Activated naive CD8-positive, alpha-beta T cell treated with anti-CD3 and anti-CD28 coated beads for 36 hours (primary cell): ENCODE measurements at places on chromosomes 2 and 18. TPM values are rescaled to one million over a fixed set of nuclear protein-coding genes. Genes with fewer than 3 reads are reported as not detected.

GRCh38 chr2:38602136-38602731 lies 494 bp downstream of the HNRNPLL start:
- peak; percentile 53 for DNase-seq

GRCh38 chr2:7951490-7951889 lies 730.4 kb upstream of the ID2 start:
- DNase-seq, result no peak

GRCh38 chr18:35089382-35089781 lies 48.2 kb downstream of the MAPRE2 start:
- no peak for DNase-seq

DNA sequence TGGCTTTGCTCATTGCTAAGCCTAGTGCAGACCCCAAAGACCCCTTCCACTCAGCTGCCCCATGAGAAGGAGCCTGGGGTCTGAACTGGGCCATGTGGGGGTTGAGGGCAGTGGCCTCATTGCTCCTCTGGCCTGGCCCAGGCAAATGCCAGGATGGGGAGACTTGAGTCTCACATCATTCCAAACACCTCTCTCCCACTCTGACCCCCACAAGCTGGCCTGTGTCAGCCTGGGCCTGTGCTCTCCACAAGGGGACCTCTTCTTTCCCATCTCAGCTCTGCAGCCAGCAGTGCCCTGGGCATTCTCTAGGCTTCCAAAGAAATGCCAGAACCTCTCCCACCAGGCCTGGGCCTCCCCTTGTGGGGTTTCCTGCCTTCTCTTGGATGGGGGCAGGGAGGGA lies 45.8 kb upstream of the OTOF start:
- no peak for DNase-seq

GRCh38 chr2:110994250-110994961 lies 126.3 kb upstream of the BCL2L11 start:
- no peak for DNase-seq

DNA sequence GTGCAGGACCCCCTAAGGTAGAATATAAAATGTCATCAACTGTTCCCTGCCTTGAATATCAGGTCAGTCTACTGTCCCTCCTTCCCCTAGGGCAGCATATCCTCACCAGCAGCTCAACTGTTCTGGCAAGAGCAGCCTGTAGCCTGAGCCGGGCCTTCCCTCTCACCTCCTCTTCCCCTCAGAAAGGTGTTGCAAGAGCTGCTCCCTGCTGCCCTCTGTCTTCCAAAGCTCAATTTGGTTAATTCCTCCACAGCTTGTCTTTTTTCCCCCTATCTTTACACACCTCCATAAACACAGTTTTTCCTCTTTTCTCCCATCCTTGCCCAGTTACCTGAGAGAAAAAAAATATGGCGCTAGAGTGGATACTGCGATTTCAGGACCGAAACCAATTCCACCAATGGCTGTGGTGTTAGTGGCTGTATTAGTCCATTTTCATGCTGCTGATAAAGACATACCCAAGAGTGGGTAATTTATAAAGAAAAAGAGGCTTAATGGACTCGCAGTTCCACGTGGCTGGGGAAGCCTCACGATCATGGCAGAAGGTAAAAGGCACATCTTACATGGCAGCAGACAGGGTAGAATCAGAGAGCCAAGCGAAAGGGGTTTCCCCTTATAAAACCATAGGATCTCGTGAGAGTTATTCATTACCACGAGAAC lies 184.7 kb downstream of the MREG start:
- DNase-seq, result peak; percentile 13

- DNase-seq, result peak; percentile 14
Observed at GRCh38 chr18:72181241-72181764, 362.8 kb downstream of the CBLN2 start.

INO80D gene
- 15.6 TPM for total RNA-seq

DNA sequence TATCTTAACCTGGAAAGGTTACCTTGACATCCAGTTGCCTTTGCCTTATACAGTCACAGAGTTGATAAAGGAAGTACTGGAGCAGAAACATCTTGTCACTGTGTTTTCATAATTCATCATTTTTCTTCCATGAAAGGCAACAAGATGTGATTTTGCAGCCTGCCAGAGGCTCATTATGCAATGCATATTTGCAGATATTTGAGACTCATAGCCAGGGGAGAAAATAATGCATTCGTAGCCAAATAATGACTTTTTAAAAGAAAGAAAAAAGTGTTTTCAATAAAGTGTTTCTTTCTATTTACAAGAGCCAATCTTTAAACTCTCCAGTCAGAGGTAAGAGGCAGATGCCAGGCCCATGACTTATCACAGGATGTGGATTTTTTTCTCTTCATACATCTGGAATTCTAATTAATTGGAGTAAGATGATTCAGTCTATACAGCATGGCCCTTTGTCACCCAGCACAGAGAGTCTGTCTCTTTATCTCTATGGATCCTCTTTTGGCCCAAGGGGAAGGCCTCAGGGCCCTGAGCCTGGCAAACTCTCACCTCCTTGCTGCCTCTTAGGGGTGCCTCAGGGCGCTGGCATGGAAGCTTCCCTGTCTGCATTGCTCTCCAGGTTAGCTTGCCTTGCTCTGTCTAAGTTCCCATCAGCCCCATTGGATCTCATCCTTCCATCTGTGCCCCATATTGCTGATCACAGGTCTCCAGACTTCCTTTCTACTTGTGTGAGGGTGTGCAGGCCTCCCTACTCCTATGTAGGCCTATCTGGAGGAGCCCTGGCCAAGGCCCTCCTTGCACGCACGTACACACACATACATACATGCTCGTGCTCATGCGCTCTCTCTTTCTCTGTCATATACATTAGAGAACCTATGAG lies 247.7 kb downstream of the TPGS2 start:
- DNase-seq, result no peak

UGT1A8 gene
- total RNA-seq, result not detected

DNA sequence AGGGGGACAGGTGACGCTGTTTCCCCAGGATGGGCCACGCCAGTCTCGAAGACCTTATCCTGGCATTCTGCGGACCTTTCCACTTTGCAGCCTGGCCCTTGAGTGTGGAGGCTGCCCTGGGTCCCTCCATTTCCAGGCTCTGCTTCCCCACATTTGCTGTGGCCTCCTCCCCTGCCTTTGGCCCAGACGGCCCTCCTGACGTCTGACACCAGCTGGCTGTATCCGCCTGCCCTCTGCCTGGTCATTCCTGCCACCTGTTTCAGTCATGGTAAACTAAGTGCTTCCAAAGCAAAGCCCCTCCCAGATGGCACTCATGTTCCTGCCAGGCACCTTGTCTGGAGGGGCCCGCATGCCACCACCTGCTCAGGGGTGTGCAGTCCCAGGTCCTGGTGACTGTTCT lies 95.1 kb downstream of the ASB1 start:
- no peak for DNase-seq

DNA sequence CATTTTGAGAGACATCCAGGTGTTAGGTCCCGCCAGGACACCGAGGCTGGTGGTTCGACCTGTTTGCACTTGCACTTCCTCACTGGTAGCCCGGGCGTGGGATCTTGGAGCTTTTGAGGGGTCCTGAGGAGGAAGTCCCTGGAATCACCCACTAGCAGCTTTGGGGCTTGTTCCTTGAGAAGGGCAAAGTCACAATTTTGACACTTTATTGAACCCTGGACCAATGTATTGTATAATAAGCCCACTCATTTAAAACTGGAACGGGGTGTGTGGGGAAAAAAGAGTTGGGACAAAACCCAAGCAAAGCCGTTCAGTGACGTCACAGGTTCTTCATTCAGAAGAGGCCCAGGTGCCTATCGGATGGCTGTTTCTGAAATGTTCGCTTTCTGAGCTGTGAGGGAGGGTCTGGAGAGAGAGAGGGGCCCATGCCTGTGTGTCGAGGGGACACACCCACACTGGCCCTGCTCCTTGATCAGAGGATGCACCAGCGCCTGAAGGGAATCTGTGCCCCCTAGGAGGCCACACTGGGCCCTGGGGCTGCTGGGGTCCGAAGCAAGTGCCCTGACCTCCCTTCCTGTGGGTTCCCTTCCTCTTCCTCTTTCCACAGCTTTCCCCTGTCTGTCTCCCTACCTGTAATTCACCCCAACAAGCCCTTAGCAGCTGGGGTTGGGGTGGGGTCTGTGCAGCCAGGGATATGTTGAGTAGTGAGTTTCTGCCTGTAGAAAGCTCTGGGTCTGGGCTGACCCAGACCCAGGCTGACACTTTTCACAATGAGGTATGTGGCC lies 2.6 kb downstream of the LPIN1 start:
- DNase-seq, result no peak

DNA sequence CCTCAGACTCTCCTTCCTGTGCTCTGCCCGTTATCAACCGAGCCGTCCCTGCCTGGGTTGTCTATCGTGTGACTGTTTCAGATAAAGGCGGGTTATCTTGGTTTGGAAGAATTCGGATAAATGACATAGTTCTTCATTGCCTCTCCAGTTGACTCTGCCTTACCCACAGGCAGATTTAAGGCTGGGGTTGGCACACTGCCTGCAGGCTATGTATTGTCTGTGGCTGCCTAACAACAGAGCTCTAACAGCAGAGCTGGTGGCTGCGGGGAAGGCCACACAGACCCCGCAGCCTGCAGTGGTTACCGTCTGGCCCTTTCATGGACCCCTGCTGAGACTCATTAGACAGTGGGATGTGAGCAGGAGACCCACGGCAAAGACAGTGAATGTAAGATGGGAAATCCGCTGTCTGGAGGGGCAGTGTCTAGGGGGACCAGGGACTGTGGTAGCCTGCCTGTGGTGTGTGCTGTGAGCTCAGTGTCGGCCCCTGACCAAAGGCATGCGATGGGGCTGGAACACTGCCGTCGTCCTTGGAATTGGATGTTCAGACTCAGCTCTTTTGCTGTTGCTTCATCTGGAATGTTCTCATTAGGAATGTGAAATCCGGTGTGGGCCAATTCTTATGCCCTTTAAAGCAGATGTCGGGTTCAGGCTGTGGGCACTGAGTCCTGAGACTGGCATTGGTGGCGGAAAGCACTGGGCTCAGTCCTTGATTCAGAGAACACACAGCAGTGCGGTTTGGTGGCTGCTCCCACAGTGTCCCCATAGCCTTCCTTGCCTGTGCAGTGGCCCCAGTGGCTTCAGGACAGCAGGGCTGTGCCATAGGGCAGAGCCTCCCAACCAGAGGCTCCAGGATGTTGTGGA lies 44.5 kb downstream of the SH3RF3 start:
- DNase-seq, result no peak

DNA sequence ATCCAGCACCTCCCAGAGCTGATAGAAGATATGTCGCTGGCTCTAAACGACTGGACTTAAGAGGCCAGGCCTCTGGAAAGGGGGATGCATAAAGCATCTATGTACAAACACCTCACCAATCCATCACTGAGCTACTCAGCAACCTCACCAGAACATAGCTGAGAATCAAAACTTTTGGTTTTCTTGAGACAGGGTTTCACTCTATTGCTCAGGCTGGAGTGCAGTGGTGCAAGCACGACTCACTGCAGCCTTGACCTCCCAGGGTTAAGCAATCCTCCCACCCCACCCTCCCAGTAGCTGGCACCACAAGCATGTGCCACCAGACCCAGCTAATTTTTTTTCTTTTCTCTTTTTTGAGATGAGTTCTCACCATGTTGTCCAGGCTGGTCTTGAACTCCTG lies 62.9 kb upstream of the MSH6 start:
- DNase-seq, result no peak

DNA sequence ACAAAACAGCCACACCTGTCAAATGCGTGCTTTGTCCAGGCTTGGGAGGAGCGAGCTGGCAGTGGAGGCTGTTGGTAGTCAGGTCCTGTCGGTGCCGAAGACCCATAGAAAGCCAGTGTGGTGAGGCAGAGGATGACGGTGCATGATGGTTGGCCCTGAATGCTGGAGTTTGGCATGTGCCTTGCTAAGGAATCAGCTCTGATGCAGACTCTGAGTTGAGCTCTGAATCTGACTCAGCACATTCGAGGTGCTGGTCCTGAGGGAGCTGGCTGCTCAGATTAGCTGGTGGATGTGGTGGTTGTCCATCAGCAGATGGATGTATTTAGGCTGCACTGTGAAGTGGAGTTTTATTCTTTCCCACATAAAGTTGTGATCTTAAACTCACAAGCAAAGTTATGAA lies 111.3 kb downstream of the ARHGEF4 start:
- DNase-seq, result no peak

GRCh38 chr2:216583147-216583546 lies 50.1 kb upstream of the IGFBP2 start:
- no peak for DNase-seq

DNA sequence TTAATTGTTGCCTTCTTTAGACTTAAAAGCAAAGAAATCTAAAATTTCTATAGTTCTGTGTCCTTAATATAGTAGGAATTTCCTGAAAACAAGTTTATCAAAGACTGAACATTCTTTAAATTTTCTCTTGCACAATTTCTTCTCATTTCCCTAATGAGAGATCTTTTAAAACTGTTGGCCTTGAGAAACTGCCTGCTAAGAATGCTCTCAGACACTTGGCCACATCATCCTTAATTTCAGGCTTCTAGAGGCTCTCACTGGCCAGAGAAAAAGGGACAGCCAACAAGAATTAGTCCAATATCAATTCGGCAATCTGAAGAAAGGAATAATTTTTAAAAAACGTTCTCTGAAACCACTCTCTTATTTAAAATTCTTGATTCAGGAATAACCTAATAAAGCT lies 167.0 kb upstream of the CREB1 start:
- no peak for DNase-seq

DNA sequence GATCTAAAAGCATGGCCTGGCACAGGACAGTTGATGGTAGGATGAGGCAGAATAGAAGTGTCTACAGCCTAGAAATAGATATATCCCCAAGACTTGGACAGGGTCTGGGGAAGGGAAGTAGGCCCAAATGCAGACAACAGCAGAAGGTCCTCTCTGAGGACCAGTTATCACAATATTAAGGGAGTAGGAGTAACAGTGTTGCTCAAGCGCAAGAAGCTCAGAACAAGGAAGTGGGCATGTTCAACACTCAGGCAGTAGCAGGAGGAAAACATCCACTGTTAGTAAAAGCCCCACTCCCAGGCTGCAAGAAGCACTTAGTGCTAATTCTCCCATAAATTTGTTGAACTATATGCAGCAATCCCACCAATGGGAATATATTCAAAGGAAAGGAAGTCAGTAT lies 314.7 kb downstream of the METTL4 start:
- DNase-seq, result no peak
